ENCODE measurements at places on chromosomes 1 and 21.

GRCh38 chr1:117561551-117561950 lies 44.3 kb upstream of the TENT5C start:
- DNase-seq: no peak

DNA sequence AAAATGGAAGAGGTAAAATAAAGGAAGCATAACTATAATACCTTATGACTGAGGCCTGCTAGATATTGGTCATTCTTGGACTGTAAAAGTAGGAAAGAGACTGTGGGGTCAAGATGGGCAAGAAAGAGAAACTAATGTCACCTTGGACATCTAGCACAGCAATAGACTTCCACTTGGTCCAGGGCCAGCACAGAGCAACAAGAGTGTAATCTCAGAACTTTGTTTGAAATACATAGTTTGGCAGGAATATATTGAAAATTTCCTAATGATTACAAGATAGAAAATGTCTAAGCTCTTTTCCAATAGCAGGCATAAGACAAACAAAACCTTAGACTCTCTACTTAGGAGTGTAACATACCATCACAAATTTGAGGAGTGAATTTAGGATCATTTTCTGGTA lies 4.6 kb downstream of the LRRC8C start:
- no peak for DNase-seq

GRCh38 chr1:201184307-201185122 lies 6.1 kb upstream of the IGFN1 start:
- DNase-seq: no peak

- no peak for DNase-seq
These were observed 1.7 kb downstream of the DYNLT4 start for GRCh38 chr1:44805311-44806024.

DNA sequence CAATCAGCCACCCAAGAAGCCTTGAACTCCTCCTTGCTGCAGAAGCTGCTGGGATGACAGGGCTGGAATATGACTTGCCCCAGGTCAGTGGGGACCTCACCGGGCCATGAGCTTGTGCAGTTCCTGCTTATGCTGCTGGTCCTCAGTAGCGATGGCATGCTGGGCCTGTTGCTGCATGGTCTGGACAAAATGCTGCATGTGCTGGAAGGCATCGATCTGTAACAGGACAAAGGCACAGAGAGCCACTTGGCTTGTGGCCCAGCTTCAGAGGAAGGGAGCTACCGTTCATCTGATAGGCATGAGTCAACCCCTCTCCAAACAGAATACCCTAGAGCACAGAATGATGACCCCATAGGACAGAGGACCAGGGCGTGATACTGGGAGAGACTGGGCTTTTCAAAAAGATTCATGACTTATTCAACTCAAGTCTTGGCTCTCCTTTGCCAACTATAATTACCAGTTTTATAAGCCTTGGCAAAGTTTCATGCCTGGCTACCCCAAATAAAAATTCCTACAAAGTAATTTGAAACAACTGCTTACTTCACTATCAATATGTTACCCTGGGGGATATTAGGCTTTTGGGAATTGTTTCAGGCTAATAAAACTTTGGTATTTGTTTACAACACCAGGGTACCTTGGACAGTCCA lies 34.7 kb upstream of the EXOSC10 start:
- no peak for DNase-seq

- no peak for DNase-seq
These were observed 9.3 kb downstream of the SLAMF7 start for GRCh38 chr1:160748181-160748877.

GRCh38 chr1:210099921-210100320 lies 132.7 kb upstream of the SERTAD4 start:
- no peak for DNase-seq

DNA sequence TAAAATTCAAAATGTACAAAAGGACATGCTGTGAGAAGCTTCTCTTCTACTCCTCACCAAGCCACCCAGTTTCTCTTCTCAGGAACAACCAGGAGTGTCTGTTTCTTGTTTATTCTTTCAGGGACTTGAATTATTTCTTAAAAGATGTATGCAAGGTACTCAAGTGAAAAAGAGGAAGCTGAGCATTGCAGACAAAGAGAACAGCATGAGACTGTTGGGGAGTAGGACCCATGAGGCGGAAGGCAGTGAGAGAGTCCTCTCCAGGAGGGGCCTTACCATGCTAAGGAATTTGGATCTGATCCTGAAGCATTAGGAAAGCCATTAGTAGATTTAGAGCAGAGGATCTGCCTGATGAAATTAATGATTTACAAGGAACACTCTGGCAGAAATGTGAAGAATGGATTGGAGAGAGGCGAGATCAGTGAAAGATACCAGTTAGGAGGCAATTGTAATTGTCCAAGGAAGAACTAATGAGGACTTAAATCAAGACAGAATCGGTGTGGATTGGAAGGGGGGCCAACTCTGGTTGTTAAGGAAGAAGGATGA lies 14.7 kb upstream of the SSX2IP start:
- DNase-seq: no peak

DNA sequence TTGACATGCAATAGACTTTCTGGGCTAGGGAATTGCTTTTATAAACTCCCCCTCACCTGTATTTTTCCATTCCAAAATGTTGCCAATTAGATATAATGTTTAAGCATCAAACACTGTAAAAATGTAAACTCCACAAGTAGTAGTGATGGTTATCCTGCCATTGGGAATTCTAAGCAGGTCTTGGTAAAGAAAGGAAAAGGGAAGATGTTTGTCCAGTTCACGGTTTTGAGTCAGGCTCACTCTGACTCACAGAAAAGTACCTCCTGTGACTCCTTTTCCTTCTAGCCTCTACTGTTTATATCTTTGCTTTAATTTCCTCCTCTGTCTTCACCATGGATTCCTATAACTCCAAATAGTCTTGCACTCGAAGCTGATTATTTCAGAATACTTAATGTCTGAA lies 19.0 kb upstream of the PTPN14 start:
- DNase-seq: no peak

DNA sequence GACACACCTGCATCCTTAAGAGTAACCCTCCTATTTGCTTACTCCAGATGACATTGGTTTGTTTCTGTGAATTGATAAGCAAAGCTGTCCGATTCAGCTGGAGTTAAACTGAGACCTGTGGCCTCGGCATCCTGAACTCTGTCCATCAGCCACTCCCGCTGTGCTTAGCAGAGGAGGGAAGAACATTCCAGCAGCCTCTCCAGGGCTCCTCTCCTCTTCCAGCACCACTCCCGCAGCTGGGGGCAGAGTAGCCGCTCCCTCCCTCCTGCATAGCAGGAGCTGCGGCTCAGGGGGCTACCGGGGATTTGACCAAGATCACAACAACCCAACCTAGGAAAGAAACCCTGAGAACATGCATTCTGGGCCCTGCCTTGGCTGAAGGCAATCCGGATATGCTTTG lies 8.8 kb downstream of the LRRC38 start:
- DNase-seq: no peak

GRCh38 chr1:7407980-7408770 lies 362.9 kb upstream of the VAMP3 start:
- DNase-seq: no peak
